Activated CD8-positive, alpha-beta memory T cell treated with anti-CD3 and anti-CD28 coated beads for 1 hour (primary cell): ENCODE measurements at places on chromosomes 6 and 20.

DNA sequence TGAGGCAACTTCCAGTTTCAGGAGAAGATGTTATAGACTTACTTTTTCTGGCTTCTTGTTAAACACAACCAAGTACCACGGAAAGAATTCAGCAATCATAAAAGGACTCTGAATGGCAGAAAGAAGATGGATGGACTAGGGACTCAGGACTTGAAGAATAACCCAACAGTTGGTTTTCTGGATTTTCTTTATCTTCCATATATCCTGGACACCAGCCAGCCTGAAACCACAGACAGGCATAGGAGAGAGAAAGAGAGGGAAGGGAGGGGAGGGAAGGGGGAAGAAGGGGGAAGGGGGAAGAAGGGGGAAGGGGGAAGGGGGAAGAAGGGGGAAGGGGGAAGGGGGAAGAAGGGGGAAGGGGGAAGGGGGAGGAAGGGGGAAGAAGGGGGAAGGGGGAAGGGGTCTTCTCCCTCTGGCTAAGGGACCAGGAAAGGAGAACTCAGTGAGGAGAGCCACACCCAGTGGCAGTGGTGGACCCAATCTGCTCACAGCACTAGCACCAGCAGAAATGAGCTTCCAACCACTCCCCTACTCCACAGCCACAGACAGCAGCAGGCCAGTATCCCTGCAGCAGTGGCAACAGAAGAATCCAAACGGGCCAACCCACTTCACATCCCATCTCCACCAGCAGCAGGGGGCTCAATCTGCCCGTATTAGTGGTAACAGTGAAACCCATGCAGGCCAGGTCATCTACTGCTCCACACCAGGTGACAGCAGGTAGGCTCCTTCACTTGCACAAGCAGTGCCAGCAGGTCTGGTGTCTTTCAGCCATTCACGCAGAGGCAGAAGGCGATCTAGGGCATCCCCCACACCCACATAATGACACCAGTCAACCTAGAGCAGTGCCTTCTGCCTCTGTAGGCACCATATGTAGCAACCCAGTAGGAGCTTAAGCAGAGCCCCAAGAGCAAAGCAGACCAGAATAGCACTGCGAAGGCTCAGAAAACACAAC is 78.6 kb downstream of the TRMT6 start:
- DNase-seq: no peak

- no peak for DNase-seq
Measured at GRCh38 chr6:18412644-18413043, 25.5 kb downstream of the RNF144B start.

- DNase-seq: no peak
Measured at GRCh38 chr20:62739581-62740285, 31.1 kb downstream of the NTSR1 start.

DNA sequence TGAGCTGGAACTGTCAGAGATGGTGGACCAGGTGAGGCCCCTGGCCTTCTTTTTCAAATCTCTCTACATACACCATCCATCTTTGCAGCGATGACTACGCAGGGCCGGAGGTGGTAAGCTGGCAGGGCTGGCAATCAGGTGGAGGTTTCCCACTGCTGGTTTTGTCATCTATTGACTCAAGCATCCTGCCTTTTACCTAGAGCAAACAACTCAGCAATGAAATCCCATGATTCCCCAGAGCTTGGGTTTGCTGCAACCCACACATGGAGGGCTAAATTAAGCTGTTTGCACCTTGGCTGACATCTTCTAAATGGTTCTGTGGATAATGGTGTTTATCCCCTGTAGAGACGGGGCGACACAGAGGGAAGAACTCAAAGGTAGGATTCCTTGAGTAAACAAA is 170.2 kb downstream of the SCP2D1 start:
- DNase-seq: no peak
